ENCODE measurements at places on chromosomes 2 and 18.

GRCh38 chr2:74560591-74560990 lies 6.1 kb downstream of the DOK1 start:
- peak; percentile 93 for DNase-seq

DNA sequence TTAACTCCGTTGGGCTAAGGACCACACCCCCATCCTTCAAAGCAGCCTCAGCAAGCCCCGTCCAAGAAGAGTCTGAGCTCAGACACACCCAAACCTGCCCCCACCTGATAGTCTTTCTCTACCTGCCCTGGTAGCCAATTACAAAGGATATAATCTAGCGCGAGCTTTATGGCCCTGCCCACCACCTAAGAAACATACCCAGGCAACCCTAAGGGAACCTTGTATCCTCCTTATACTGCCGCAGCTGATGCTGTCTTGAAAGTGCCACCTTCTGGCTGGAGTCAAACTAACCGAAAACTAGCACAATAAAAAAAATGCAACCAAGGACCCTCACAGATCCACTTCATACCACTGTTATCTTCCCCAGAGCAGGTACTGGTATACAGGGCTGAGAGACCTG lies 628.3 kb upstream of the REG3G start:
- no peak for DNase-seq

GRCh38 chr2:238320648-238321281 lies 447 bp downstream of the TRAF3IP1 start:
- no peak for DNase-seq

DNA sequence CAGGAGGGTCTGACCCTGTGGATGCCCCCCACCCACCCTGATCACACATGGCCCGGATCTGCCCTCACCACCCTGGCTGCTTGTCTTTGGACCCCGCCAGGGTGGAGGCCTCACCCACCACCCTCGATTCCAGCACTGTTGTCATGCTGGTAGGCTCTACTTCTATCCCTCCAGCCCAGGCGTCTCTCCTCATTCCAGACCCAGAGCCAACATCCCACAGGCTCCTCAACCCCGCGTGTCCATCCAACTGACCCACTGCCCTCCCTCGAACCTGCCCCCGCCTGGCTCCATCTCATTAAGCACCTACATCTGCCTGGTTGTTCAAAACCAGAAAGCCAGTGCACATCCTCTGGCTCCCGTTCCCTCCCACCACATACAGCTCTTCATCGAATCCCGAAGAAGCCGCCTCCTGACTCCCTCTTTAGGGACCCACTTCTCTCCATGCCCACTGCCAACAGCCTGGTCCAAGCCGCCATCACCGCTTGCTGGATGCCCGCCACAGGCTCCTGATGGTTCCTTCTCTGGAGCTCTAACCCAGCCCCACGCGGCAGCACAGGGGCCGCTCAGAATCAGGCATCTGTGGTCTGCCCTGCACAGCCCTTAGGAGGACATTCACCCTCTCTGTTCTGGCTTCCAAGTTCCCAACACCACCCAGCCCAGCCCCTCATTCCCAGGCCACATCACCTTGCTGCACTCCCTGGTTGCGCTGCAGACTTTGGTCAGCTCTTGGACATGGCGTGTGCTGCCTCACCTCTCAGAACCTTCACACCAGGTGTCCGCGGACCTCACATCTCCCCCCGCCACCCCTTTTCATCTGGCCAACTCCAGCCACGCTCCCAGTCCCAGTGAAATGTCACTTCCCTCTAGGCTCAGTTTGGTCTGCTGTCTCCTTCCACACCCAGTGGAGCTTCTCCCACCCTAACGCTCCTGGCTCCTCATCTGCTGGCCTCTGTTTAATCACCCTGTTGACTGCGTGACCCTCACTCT lies 43.0 kb downstream of the EMX1 start:
- DNase-seq = no peak

DNA sequence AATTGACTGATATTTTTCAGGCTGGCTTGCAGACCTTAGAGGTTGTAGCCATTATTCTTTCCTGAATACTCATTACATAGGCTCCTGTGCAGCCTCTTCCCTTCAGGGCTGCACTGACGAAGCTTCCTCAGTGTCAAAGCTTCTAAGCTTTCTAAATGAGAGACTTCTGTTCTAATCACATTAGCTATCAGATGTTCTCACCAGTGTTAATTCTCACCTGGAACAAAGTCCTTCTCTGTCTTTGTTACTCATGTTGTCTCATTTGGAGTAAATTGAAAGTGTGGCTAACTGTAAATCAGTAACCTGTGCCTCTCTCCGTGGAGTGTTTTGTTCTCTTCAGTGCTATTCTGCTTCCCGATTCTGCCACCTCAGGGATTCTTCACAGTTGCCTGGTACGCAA lies 76.9 kb downstream of the MC4R start:
- DNase-seq = no peak

DNA sequence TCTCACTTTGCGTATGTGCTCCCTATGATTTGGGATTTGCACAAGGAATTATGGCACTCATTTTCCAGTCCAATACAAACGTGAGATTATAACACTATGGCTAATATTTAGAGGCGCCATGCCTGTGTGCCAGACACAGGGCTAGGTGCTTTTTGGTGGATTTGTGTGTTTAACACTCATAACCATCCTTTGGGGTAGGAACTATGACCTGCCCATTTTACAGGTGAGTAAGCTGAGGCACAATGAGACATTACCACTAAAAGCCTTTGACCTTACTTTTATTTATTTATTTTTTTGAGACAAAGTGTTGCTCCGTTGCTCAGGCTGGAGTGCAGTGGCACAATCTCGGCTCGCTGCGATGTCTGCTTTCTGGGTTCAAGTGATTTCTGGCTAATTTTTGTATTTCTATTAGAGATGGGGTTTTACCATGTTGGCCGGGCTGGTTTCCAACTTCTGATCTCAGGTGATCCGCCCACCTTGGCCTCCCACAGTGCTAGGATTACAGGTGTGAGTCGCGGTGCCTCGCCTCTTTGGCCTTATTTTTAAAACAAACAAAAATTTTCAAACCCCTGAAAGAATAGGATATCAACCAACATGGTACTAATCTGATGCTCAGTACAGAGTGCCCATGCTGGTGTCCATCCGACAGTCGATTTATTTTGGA lies 26.6 kb upstream of the GLI2 start:
- no peak for DNase-seq

- DNase-seq = no peak
Observed at GRCh38 chr2:84126530-84126929, 332.6 kb downstream of the SUCLG1 start.
